ENCODE measurements at places on chromosomes 2 and 18. TPM values are rescaled to one million over a fixed set of nuclear protein-coding genes. Genes with fewer than 3 reads are reported as not detected.

The CYP1B1 gene
- polyA plus RNA-seq, result 1.1 TPM

The C1QL2 gene
- not detected for polyA plus RNA-seq

The RPS27A gene
- 2,605 TPM for polyA plus RNA-seq

The HRH4 gene
- 0.20 TPM for polyA plus RNA-seq

The NT5C1B gene
- 0.73 TPM for polyA plus RNA-seq

The FBXO48 gene
- polyA plus RNA-seq, result 2.9 TPM

The RAX gene
- not detected for polyA plus RNA-seq

The CD8A gene
- polyA plus RNA-seq, result 0.62 TPM

The OSR1 gene
- 36.4 TPM for polyA plus RNA-seq

The DLGAP1 gene
- polyA plus RNA-seq, result 3.2 TPM

The VWA3B gene
- polyA plus RNA-seq, result 1.9 TPM
